ENCODE measurements at places on chromosomes 7 and 10.

DNA sequence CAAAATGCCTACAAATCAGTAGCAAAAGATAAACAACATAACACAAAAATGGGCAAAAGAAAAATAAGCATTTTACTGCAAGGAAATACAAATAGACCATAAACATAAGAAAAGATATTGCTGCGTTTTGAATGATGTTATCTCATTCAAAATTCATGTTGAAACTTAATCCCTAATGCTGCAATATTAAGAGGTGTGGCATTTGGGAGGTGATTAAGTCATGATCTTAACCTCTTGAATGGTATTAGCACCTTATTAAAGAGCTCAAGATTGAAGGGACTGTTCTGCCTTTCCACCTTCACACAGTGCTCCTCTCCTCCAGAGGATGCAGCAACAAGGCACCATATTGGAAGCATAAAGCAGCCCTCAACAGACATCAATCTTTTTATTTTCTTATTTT, 12.4 kb upstream of the TNKS2 start:
- no peak for DNase-seq

DNA sequence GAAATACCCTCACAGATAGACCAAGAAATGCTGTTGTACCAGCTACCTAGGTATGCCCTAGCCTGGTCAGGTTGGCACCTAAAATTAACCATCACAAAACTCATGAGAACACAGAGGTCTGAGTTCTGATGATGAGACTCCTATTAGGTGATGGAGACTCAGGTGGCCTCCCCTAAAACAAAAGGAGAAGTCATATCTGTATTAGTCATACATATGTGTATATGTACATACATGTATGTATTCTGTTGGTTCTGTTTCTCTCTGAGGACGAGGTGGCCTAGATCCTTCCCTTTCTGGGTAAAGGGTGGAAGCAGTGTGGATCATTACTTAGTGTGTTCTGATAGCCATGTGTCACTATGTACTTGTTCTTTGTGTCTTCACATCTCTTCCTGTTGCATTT, 207.2 kb upstream of the PRSS1 start:
- no peak for DNase-seq

GRCh38 chr7:92793656-92794205, 42.6 kb downstream of the CDK6 start:
- no peak for DNase-seq

- DNase-seq: no peak
Measured at GRCh38 chr10:3419719-3420495, 247.3 kb upstream of the PITRM1 start.

GRCh38 chr7:25625306-25625992, 397.2 kb upstream of the NPVF start:
- no peak for DNase-seq

- no peak for DNase-seq
Measured at GRCh38 chr10:49009199-49009979, 69.7 kb upstream of the LRRC18 start.

GRCh38 chr7:104973909-104974415, 40.0 kb upstream of the KMT2E start:
- DNase-seq: no peak

DNA sequence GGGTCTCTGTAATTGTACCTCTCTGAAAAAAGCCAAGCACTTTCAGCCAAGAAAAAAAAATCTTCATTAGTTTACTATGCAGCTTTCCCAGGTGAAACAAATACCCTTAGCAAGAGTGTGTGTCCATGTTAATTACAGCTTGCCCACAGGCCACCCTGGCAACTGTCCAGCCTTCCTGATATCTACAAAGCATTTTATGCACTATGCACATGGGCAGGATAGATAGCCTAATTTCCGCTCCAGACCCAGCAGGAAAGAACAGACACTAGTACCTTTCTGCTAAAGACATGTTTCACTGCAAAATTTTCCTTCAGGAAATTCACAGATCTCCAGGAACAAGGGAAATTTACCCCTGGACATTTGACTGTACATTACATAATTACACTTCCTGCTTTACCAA, 24.4 kb downstream of the CACNA2D1 start:
- no peak for DNase-seq

DNA sequence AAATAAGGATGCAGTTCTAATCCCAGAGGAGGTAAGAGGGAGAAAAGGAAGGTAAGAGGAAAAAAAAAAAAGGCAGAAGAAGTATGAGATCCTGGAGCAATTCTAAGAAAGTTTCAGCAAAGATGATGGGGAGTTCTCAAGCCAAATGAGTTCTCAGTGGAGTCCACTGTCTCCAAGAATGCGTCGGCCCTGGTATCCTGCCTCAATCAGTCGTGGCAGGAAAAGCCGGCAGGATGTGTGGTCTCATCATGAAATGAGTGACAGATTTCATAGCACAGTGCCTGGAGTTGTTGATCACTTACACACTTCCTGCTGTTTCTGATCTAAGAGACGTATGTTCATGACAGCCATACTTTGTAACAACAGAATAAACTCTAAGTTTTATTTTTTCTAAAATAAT, 554.9 kb downstream of the NXPH1 start:
- no peak for DNase-seq

- DNase-seq: no peak
Measured at GRCh38 chr10:19158358-19158757, 109.8 kb downstream of the MALRD1 start.

GRCh38 chr7:143396625-143397556, 11.8 kb downstream of the EPHA1 start:
- no peak for DNase-seq

GRCh38 chr7:17014686-17015085, 132.9 kb upstream of the AGR3 start:
- DNase-seq: no peak

- no peak for DNase-seq
Measured at GRCh38 chr10:12509794-12510100, 160.4 kb downstream of the CAMK1D start.

Measured in caudate nucleus (tissue), 63 donors.